ENCODE measurements at places on chromosomes 2 and 18.
A peak's percentile ranks its signal among the peaks of the same experiment; 100 is the strongest.

GRCh38 chr2:26653207-26654060 is 12.3 kb upstream of the CIB4 start:
- DNase-seq: no peak

- no peak for DNase-seq
These were observed 32.7 kb upstream of the SOCS6 start for GRCh38 chr18:70256184-70256583.

- DNase-seq: no peak
These were observed 100.6 kb downstream of the RNF144A start for GRCh38 chr2:7017671-7018281.

- no peak for DNase-seq
These were observed 52.9 kb downstream of the PPP1R1C start for GRCh38 chr2:182038576-182038975.

DNA sequence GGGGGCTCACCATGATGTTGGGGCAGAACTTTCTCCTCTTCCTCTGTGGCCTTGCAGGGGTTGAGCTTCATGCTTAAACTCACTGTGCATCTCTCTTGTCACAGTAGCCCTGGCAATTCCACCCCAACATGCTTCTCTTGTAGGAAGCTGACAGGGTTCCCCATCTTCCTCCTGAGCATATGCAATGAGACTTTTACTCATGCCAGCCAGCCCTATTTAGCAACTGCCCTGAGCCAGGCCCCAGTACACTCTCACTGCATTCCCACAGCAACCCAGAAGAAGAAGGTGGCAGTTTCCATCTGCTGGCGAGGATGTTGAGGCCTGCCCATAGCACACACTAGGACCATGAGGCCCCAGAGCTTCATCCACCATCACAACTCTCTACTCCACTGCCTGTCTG is 72.2 kb upstream of the TEX51 start:
- DNase-seq: no peak

DNA sequence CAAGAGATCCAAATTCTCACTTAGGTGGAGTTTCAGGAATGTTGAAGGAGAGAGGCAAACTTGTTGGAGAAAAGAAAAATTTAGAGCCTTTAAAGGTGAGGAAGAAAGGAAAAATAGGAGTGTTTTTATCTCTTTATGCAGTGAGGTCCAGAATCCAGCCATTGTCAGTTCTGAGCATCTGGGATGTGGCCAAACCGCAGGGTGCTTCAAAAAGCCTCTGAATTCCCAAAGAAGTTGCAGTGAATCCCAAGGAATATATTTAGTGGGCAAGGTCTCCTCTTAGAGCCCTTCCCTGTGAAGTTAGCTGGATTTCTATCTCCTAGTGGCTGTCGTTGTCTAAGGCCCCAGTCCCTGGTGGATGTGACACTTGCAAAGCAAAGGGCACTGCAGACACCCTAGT is 51.2 kb downstream of the MTCL1 start:
- no peak for DNase-seq

GRCh38 chr2:385785-386184 is 97.9 kb upstream of the ALKAL2 start:
- no peak for DNase-seq

DNA sequence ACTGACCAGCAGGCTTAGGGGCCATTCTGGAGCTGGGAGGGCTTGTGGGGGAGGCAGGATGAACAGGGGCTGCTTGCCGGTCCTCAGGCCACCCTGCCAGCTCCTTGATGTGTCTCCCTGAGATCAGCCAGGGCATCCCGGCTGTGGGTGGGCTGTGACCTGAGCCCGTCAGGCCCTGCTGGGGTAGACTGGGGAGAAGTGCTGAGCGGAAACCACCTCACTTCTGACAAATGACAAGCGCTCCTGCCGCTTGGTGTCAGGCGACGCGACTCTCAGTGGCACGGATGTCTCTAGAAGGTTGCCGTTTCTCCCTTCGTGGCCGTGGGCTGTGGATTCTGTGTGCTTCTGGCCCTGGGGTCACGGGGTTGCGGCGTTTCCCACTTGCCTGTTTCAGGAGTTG is 45.7 kb downstream of the NFATC1 start:
- no peak for DNase-seq

- DNase-seq: no peak
These were observed 136.5 kb upstream of the ETAA1 start for GRCh38 chr2:67260343-67261277.

- DNase-seq: no peak
These were observed 30.2 kb downstream of the ITSN2 start for GRCh38 chr2:24330161-24330560.

GRCh38 chr2:144471305-144472045 is 48.4 kb downstream of the ZEB2 start:
- DNase-seq: no peak

DNA sequence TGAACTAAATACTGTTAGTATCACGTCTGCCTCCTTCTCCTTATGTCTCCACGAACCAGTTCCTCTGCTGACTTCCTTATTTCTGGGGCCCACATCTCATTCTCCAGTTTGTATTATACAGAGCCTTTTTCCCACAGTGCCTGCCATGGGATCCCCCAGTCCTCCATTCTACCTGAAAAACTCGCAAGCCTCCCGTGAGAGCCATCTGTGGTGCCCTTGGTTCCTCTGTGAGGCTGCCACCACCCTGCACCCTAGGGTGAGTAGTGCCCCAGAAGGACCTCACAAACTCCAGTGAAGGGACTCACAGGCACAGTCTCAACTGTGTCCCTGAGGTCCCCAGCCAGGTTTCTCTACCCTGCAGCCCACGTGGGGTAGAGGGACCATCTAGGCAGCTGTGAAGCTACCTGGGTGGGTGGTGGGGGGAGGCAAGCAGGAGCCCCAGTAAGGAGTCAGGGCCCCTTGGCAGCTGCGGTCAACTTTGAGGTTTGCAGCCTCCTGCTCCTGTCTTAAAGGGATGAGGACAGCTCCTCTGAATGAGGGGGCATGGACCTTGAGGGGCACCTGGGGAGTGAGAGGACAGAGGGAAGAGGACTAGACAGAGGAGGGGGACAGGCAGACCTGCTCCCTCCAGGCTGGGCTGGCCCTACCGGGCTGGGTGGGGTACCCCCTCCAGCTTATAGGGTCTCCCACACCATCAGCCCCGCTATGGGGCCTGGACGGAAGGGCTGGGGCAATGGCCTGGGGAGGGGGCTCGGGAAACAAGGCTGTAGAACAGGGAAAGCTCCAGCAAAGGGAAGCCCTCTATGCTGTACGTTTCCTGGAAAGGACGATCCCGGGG is 1.0 kb downstream of the PSTPIP2 start:
- DNase-seq: no peak

DNA sequence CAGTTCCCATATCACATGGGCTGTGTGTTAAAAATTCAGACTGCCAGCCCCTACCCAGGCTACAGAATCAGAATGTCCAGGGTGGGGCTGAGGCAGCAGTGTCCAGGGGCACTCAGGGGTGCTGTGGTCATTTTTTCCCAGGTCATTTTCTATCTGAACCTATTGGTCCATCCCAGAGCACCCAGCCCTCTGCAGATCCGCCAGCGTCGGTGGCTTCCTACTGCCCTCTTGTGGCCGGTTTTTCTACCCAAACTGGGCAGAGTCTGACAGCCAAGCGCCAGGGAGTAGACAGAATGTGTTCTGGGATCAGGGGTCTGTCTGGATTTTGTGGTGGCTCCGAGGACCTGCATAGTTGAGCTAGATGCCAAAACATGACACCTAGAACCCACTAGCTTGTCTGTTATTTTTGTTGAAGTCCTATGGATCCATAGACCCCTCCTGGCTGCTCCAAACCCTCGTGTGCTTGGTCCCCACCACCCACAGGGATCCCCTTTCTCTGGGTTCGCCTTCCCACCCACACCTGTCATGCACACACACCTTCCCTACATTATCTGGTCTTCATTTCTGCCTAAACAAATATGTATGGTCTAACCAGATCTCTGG is 34.1 kb upstream of the RMDN2 start:
- DNase-seq: peak; percentile 71

Measured in stimulated activated CD4-positive, alpha-beta T cell treated with anti-CD3 and anti-CD28 coated beads, TNF-alpha, amount 100 ng/mL, for 48 hours (primary cell).